ENCODE measurements at places on chromosomes 7 and 10.

- peak; percentile 88 for DNase-seq
Measured at GRCh38 chr7:16645593-16646471, at the start of the genes ANKMY2 and BZW2. Gene ANKMY2, minus strand, starts transcription at chr7:16645754. Its CDS starts 181 bp downstream, at chr7:16645573. Gene BZW2, plus strand, starts transcription at chr7:16646181. Its CDS starts 19,263 bp downstream, at chr7:16665444.

DNA sequence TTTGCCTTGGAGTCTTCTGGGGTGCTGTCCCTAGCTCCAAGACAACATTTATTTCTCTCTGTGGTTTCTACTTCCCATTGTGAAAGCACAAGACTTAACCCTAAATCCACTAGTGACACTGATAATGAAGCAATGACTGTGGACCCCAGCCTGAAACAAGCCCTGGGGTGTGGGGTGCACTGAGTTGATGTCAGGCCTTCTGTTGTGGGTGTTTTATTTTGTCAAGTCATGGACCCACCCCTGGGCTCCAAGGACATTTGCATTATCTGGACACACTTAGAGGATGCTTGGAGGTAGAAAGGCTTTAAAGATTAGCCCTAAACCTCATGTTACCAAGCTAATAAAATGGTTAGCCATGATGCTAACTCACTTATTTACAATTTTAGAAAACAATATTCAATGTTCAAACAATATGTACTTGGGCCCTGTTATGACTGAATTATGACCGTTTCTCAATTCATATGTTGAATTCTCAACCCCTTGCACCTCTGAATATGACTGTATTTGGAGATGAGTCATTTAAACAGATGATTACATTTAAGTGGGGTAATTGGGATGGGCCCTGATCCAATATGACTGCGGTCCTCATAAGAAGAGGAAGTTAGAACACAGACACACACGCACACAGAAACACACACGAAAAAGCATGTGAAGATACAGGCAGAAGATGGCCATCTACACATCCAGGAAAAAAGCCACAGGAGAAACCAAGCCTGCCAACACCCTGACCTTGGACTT lies 137.2 kb upstream of the IGFBP3 start:
- no peak for DNase-seq

- no peak for DNase-seq
Measured at GRCh38 chr7:45155357-45155900, 2.2 kb upstream of the RAMP3 start.

DNA sequence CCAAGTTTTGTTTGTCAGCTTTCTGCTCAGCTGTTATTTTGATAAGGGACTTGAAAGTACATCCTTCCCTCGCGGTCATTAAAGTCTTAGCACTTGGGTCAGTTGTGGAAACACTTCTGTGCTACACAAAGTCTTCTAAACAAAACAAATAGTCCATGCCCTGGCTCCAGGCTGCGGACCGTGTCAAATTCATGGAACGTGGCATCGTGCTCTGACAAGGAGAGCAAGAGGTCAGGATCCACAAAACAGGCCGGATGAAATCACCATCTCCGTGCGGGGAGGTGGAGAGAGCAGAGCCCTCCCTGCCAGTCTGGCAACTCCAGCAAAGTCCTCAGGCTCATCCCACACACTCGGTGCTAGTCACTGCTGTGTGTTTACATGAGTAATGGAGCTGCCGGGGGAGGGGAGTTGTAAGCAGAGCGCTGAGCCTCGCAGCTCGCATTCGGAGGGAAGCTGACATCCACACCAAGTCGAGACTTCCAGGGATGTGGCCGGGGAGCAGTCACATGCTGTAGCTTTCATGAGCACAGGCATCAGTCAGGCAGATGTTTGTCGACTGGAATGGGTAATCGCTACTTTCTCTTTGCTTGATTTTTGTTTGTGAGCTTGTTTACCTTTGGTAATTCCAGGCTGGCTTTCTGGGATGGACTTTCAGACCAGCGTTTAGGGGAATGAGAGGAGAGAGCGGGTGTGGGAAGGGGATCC lies 147.6 kb downstream of the ARID5B start:
- DNase-seq: peak; percentile 55

DNA sequence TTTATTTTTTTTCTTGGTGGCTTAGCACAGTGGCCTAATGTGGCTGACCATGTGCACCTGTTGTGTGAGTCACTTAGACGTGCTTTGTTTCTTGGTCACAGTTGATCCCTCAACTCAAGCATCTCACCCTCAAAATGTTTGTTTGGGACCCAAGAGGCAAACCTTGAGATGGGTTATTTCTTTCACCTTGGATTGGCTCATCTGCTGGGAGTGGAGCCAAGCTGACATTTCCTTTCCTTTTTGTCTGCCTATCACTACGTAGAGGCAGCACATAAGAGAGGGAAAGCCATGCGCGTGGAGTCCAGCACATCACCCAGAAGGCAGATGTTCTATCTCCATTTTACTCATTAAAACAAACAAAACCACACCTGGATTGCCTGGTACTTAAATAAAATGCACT lies 6.4 kb upstream of the PRKCQ start:
- no peak for DNase-seq

GRCh38 chr7:130476297-130477150 lies 15.4 kb upstream of the MEST start:
- no peak for DNase-seq

DNA sequence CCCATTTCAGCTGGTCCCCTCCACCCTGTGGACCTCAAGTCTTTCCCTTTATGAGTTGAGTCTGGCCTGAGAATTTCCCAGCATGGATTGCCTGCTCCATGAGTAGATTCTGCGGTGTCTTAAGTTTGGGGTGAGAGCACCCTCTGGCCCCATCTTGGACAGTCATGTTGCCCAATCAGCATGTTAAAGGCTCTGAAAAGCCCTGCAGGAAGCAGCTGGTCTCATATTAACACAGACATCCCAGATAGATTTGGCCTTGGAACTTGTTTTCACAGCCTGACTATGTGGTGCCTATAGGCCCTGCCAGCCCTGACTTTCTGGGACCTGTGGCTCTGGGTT lies 15.5 kb upstream of the SLC29A3 start:
- DNase-seq: no peak

DNA sequence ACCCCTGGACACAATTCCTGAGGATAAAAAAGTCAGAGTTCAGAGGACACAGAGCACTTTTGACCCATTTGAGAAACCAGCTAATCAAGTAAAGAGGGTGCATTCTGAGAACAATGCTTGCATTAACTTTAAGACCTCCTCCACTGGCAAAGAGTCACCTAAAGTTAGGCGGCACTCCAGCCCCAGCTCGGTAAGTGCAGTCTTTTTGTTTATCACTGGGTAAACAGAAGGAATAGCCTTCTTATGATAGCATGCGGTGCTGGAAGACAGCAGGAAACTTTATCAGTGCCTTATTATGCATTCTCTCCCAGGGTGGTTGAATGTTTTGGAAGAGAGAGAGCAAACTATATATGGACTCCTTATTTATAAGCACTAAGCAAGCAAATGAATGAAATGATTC lies 130.5 kb downstream of the CDK14 start:
- no peak for DNase-seq

DNA sequence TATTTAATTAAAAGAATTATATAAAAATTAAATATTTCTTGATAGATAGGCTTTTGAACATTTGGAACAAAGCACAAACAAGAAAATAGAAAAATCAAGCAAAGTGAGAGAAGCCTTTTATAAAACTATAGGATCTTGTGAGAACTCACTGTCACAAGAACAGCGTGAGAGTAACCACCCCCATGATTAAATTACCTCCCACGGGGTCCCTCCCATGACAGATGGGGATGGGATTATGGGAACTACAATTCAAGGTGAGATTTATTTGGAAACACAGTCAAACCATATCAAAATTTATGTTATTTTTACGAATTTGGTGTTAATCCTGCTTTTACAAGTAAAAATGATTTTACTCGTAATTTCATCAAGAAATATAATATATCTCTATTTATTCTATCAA lies 1136.1 kb upstream of the POT1 start:
- no peak for DNase-seq

- no peak for DNase-seq
Measured at GRCh38 chr10:33178026-33178755, 156.3 kb downstream of the NRP1 start.

GRCh38 chr7:4071370-4072058 lies 610.6 kb upstream of the FOXK1 start:
- DNase-seq: no peak

- no peak for DNase-seq
Measured at GRCh38 chr10:131890276-131891195, 10.3 kb upstream of the PPP2R2D start.

DNA sequence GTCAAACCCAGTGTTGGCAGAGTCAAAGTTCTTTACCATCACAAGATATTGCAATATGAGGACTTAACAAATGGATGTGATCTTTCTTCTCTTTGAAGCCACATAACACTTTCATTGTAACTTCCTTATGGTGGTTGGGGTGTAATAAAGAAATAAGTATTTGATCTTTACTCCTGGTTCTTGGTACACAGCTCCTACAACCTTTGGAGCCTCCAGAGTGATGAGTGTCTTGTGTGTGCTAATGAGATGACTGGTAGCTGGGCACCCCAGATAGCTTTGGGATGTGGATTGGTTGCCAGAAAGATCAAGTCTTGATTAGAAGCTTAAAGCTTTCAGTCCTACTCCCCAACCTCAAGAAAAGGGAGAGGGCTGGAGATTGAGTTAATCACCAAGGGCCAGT lies 31.1 kb upstream of the YAE1 start:
- DNase-seq: no peak

GRCh38 chr10:5551531-5552375 lies 27.0 kb downstream of the CALML3 start:
- no peak for DNase-seq

- DNase-seq: no peak
Measured at GRCh38 chr10:72206511-72207229, 9.1 kb upstream of the ANAPC16 start.

- no peak for DNase-seq
Measured at GRCh38 chr7:21500117-21500832, 42.6 kb upstream of the DNAH11 start.
